ENCODE measurements at places on chromosomes 1 and 21.

GRCh38 chr1:176551146-176551545 is 88.2 kb downstream of the PAPPA2 start:
- no peak for DNase-seq

DNA sequence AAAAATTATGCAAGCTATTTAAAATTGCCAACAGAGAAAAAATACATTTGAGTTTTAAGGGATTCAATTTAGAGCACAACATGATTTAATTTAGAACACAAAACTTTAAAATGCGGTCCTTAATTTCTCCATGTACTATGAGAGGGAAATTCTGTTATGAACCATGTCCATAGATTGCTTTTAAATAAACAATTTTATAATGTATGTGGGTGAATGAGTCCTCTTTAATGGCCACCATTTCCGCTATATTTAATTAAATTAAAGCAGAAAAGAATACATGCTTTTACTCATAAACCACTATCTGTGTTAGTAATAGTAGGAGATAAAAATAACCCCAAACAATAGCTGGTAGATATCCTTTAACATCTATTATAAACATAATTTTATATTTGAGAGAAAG is 914.6 kb downstream of the LTN1 start:
- DNase-seq: no peak

DNA sequence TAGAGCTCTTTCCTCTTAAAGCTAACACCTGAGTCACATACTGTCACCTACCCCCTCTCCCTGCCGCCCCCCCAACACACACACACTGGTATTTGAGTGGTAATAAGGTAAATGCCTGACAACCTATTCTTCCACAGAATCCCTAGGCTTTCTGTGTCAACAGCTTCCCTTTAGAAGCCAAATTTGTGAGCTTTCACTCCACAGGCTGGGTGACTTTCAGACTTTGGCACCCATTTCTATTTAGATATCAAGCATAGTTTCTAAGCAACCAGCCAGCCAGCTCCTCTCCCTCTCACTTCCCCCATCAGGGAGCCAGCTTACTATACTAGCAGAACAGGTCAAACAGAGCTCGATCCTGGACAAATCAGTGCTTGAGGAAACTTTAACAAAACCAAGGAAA is 3.2 kb upstream of the C1orf74 start:
- no peak for DNase-seq

- DNase-seq: no peak
Measured at GRCh38 chr1:226360106-226360746, 47.7 kb downstream of the PARP1 start.

DNA sequence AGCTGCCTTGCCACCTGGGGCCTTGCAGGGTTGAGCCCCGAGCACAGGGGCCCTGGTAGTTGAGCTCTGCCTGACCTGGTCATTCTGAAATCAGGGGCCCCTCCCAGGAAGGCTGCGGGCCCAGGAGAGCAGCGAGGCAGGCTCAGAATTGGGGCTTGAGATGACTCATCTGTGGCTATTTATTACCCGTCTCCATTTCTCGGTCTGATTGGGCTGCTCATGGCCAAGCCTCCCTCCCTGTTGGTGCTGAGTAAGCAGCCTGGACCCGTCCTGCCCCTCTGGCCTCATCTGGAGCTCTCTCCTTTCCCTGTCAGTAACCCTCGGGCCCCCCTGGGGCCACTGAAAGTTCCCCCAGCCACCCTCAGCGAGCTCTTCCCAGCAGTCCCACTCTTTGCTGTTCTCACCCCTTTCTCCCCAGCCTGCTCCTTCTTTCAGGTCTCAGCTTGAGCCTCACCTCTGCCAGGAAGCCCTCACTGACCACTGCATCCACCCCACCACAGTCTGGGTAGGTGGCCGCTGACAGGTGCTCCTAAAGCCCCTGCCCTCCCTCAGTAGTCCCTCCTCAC is 11.0 kb upstream of the TNFRSF8 start:
- no peak for DNase-seq

- DNase-seq: no peak
Measured at GRCh38 chr1:77906019-77906545, 17.7 kb downstream of the NEXN start.

- no peak for DNase-seq
Measured at GRCh38 chr1:218778257-218779126, 395.2 kb upstream of the LYPLAL1 start.

DNA sequence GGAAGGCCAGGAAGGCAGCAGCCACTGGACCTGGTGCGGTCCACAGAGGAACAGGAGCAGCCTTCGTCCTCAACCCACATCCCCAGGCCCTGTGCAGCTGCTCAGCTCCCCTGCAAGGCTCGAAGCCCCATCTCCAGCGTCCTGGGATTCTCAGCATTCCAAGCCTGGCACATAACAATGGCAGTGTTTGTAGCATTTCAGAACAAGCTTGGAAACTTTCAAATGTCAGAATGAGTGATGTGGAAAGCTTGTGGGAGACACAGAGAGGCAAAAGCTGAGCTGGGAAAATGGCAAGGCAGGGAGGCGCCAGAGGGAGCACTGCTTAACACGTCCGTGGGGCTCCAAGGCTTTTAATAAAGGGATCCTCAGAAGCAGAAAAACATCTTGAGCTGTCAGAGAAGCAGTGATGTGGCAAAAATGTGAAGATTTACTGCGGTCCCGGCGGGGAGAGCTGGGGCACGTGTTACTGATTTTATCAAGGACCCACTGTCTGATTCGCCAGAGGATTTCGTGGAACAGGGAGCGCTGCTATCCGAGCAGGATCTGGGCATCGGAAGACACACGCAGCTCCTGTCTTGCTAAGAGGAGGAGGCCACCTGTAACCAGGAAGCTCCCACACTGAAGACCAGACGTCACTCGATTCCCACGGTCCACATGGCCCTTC is 38.1 kb downstream of the TOMM20 start:
- DNase-seq: no peak

GRCh38 chr1:209456878-209457277 is 126.6 kb upstream of the CAMK1G start:
- no peak for DNase-seq

- DNase-seq: no peak
Measured at GRCh38 chr1:233635765-233636502, 22.0 kb downstream of the KCNK1 start.

DNA sequence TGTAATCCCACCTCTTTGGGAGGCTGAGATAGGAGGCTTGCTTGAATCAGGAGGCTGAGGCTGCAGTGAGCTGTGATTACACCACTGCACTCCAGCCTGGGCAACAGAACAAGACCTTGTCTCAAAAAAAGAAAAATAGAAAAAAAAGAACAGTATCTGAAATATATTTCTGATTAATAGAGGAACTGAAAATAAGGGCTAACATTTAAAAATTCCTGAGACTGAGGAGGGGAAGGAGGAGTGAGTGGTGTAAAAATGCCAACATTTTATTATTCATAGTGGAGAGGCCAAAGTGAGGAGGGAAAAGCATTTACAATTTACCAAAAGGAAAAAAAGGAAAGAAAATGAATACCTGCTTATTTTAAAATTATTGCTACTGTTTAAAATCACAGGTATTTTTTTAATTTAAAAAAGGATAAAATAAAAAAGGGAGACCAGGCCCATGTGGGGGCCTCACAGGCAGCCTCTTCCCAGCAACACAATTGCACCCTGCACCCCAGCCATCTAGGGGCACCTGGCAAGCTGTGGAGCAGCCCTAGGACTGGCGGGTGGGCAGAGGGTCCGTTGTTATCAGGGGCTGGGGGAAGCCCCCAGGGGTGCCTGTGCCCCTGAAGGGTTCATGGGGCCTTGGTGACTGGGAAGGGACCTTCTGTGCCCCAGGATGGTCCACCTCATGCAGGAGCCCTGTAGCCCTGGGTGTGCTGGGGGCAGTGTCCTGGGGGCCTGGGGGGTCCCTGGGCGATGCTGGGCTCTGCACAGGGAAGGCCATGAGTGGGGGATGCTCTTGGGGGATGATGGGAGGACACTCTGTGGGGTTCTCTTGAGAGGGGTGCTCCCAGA is 34.8 kb upstream of the ADARB1 start:
- DNase-seq: no peak

- no peak for DNase-seq
Measured at GRCh38 chr1:8472668-8473067, 154.8 kb downstream of the SLC45A1 start.

- DNase-seq: no peak
Measured at GRCh38 chr21:24118738-24119459, 1488.4 kb downstream of the MRPL39 start.

GRCh38 chr1:221435504-221435904 is 306.4 kb downstream of the DUSP10 start:
- no peak for DNase-seq

DNA sequence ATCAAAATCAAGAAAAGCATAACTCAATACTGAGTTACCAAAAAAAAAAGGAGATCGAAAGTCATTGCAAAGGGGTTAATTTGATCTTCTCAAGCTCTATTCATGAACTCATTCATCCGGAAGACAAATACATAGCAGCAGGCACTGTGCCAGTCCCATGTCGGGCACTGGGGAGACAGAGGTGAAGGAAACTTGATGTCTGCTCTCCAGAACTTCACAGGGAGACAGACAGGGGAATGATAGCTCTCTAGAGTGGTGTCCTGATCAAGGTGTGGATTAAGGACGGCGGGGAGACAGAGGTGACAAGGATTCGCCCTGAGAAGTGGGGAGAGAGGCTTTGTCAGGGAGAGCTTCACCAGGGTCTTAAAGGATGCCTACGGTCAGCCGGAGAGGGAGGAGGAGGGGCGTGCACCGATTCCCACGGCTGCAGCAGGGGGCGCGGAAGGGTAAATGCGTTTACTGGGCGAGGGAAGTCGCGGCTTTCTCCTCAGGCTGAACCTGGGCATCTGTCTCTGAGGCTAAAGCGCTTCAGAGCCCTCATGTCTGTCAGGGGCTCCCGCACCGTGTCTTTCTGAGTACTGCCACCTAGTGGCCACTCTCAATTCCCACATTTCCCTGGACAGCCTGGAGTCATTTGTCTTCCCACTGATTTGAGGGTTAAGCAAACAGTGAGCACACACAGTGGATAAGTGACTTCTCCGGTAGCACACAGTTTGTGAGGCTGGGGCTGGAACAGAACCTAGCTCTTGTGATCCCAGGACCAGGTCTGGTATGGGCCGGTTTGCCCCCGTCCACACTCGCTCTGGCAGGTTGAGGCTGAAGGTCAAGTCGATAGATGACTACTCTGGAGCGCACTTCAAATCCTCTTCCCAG is 152.8 kb downstream of the TENT5C start:
- DNase-seq: peak; percentile 24

- no peak for DNase-seq
Measured at GRCh38 chr1:182687361-182687760, 3.0 kb upstream of the RGS8 start.

- no peak for DNase-seq
Measured at GRCh38 chr1:208172423-208173145, 71.6 kb downstream of the PLXNA2 start.

DNA sequence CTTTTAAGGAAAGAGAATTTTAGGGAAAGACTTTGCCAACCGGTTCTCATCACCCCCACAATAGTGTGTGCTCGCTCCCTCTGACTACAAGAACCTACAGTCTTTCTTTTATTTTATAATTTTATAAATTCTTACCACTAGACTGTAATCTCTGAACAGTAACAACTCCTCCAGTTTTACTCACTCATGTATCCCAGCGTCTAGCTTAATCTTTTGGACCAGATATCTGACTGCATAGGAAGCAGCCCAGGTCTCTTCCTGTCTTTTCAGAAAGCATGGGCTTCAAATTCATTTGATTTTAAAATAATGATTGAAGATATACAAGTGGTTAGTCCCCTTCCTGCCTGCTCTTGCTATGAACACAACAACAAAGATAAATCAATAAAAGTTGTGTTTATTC is 19.0 kb upstream of the DUSP10 start:
- DNase-seq: no peak

DNA sequence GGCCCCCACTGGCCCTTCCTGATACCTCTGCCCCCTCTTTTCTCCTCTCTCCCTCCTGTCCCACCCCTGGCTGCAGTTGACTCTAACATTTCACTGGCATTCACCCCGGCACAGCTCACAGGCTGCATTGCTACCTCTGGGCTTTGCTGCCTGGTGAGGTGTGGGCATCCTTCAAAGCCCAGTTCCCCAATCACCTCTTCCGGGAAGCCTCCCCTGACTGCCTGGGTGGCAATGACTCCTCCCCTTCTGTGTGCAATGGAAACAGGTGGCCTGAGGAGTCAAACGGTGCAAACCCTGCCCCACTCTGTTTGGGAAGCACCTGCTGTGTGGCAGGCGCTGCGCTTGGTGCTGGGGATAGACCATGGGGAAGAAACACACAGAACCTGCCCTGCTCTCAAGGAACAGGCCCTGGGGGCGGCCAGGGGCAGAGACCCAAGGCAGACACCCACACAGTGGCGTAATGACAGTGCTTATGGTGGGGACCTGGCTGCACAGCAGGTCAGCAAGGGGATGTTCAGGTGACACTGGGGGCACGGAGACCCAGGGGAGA is 39.3 kb upstream of the POFUT2 start:
- DNase-seq: no peak

- DNase-seq: no peak
Measured at GRCh38 chr1:32525053-32525452, 14.2 kb upstream of the ZBTB8A start.

DNA sequence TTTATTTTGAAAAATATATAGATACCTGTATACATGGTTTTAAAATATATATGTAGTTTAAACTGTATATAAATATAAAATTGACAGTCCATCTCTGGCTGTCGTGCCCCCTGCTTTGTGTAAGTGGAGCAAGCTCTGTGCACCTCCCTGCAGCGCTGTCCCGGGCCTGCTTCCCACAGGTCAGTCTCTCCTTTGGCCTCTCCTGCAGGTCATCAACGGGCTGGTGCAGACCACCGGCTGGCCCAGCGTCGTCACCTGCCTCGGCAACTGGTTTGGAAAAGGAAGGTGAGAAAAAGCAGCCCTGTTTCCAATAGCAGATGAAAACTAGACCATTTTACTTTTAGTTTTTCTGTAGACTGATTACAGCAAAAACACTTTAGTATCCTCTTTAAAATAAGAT is 28.5 kb downstream of the SLC37A1 start:
- DNase-seq: no peak

GRCh38 chr1:116165572-116165971 is 54.4 kb downstream of the MAB21L3 start:
- no peak for DNase-seq

GRCh38 chr1:22903113-22903512 is 69.6 kb downstream of the LACTBL1 start:
- DNase-seq: no peak

- no peak for DNase-seq
Measured at GRCh38 chr1:35112668-35113067, 33.5 kb downstream of the ZMYM1 start.

GRCh38 chr1:70820396-70820795 is 227.2 kb downstream of the PTGER3 start:
- no peak for DNase-seq

DNA sequence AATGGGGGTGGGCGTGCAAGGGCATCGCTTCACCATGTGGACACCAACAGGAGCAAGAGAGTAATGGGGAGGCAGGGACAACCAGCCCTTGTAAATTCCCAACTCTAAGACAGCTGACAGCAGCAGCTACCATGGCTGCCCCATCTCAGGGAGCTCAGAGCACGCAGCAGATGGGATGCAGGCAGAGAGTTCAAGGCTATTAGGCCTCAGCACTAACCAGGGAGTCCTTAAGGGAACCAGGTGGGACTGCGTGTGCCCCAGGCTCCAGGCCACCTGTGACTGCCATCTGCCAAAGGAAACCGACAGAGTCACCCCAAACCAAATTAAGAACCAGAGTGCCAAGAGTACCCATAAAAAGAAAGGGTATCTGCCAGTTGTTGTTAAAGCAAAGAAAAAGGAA is 33.7 kb upstream of the PRDM2 start:
- DNase-seq: no peak

GRCh38 chr1:187027253-187027652 is 198.5 kb downstream of the PLA2G4A start:
- DNase-seq: no peak
